ENCODE measurements at places on chromosomes 12 and 14. TPM values are rescaled to one million over a fixed set of nuclear protein-coding genes. Genes with fewer than 3 reads are reported as not detected.

DNA sequence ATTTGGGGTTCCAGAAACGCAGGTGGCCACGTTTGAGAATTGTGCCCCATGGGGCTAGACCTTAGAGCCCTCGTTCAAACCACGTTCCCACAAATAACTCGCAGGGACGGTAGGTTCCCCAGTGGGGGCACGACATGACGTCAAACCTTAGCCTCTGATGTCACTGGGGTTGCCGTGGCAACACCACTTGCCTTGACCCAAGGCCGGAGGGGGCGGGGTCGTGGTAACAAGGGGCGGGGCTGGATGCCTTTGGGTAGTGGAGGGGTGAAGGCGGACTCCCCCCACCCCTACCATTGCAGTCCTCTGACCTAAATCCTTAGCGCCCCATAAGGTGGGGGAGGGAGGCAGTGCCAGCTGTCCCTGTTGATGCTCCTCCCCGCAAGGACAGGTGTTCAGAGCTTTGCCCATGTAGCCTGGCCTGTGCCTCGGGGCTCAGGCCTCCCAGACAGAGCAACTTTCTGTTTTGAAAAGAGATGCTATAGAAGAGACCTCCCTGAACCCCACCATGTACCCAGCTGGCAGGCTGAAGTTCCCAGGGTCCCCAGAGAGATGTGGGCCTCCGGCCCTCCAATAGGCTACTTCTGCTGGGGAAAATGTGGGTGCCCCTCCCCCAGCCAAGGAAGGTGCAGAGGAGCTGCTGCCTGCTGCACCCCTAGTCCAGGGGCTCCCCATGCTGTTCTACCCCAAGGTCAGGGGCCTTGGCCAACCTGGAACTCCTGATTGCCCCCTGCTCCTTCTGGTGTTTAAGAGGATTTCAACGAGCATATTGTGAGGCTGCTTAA, 1.9 kb downstream of the FAM222A start:
- no peak for DNase-seq
- H3K4me1 ChIP-seq, result peaks cover 70% of the 10 kb centered on the region
- no peaks in the 10 kb centered on the region for H3K36me3 ChIP-seq
- H3K27me3 ChIP-seq, result no peaks in the 10 kb centered on the region

GRCh38 chr12:43210485-43211192, 341.4 kb downstream of the ADAMTS20 start:
- H3K4me3 ChIP-seq, result no peak overlapping the region
- no peaks in the 10 kb centered on the region for H3K27me3 ChIP-seq
- no peak for DNase-seq
- no peaks in the 10 kb centered on the region for H3K36me3 ChIP-seq
- H3K27ac ChIP-seq, result no peak overlapping the region

- no peaks in the 10 kb centered on the region for H3K27me3 ChIP-seq
- H3K36me3 ChIP-seq, result no peaks in the 10 kb centered on the region
- no peak overlapping the region for H3K27ac ChIP-seq
Measured at GRCh38 chr12:23098517-23098916, 473.5 kb downstream of the ETNK1 start.

- H3K27me3 ChIP-seq, result no peaks in the 10 kb centered on the region
- no peak overlapping the region for H3K4me3 ChIP-seq
- DNase-seq, result no peak
- H3K27ac ChIP-seq, result no peak overlapping the region
Measured at GRCh38 chr12:41919048-41919447, 225.6 kb downstream of the GXYLT1 start.

- no peaks in the 10 kb centered on the region for H3K27me3 ChIP-seq
- DNase-seq, result no peak
- no peak overlapping the region for H3K4me3 ChIP-seq
- peak overlapping the region; percentile 90 for H3K27ac ChIP-seq
- H3K4me1 ChIP-seq, result peaks cover 33% of the 10 kb centered on the region
Measured at GRCh38 chr12:92546259-92546634, 156.5 kb upstream of the PLEKHG7 start.

SOCS2 gene
- 7.0 TPM for polyA plus RNA-seq

SPPL3 gene
- polyA plus RNA-seq, result 9.5 TPM

MGAT4C gene
- 0.10 TPM for polyA plus RNA-seq

DIO2 gene
- 0.02 TPM for polyA plus RNA-seq

DNA sequence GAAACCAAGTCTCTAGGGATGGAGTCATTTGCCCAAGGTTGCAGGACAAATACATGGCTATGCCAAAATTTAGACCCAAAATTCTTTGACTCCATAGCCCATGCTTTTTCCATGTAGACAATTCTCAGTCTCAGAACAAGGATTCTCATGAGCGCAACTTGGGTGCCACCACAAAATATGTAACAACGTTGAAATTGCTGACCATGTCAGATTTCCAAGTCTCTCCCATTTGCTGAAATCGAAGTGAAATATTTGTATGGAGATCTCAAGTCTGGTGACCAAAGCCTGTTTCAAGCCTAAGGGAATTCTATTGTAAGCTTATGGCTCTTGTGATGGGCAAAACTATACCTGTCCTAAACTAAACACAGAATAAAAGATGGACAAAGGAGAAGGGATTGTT, 333.5 kb downstream of the AEBP2 start:
- no peak for DNase-seq
- no peak overlapping the region for H3K27ac ChIP-seq
- no peaks in the 10 kb centered on the region for H3K4me1 ChIP-seq

SLC2A14 gene
- polyA plus RNA-seq, result not detected

DNA sequence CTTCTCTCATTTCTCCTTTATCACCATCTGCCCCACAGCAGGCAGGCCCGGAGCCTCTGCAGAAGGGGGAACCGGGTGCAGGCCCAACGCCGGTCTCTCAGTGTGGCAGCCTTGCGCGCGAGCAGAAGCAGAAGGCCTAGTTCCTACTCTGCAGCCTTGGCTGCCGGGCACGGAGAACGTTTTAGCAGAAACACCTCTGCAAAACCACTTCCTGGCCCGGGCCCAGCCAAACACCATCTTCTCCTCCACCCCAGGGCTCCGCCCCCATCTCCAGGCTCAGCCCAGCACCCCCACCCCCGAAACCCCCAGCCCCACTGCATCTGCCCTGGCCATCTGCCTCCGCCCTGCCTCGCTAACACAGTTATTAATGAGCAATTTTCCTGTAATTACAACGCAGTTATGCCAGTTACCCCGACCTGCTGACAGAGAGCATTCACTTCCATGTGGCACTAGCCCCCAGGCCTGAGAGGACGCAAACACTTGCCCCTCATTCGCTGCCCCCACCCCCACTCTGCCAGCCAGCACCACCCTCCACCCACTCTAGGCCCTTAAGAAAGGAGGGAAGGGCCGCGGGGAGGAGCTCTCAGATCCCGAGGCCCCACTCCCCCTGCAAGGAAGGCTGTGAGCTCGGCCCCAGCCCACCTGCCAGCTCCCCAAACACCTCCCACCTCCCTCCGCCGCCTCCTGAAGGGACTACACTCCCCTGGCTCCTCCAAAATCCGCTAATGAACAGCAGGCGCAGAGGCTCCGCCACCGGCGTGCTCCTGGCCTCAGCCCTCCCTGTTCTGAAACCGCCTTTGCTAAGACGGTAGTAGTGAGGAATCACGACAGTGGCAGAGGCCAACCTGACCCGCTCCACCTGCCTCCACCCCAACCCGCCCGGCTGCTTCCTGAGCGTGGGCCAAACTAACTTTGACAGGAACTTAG, 44.7 kb upstream of the FBRSL1 start:
- no peak overlapping the region for H3K4me3 ChIP-seq
- no peaks in the 10 kb centered on the region for H3K36me3 ChIP-seq
- no peaks in the 10 kb centered on the region for H3K27me3 ChIP-seq
- no peaks in the 10 kb centered on the region for H3K4me1 ChIP-seq
- no peak overlapping the region for H3K27ac ChIP-seq
- DNase-seq, result no peak

- H3K4me3 ChIP-seq, result no peak overlapping the region
- DNase-seq, result no peak
- no peak overlapping the region for H3K27ac ChIP-seq
- no peaks in the 10 kb centered on the region for H3K4me1 ChIP-seq
- H3K27me3 ChIP-seq, result no peaks in the 10 kb centered on the region
- no peaks in the 10 kb centered on the region for H3K36me3 ChIP-seq
Measured at GRCh38 chr12:90124289-90124688, 415.7 kb upstream of the ATP2B1 start.

DNA sequence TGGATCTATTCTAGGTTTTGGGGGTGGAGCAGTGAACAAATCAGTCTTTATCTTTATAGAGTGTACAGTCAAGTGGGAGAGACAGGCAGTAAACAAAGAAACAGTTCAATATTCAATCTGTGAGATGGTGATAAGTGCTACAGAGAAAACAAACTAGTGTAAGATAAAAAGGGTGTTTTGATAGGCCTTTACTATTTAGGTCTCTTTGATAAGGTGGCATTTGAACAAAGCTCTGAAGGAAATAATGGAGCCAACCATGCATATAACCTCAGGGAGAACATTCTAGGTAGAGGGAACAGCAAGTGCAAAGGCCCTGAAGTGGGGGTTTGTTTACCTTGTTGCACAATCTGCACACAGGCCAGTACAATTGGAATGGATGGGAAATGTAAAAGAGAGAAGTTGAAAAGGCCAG, 47.3 kb downstream of the PTPN11 start:
- H3K4me3 ChIP-seq, result no peak overlapping the region
- H3K4me1 ChIP-seq, result peaks cover 22% of the 10 kb centered on the region
- DNase-seq, result no peak
- H3K36me3 ChIP-seq, result no peaks in the 10 kb centered on the region
- no peaks in the 10 kb centered on the region for H3K27me3 ChIP-seq
